Lower lobe of right lung (tissue), 2 donors: ENCODE measurements at places on chromosomes 1 and 21. TPM values are rescaled to one million over a fixed set of nuclear protein-coding genes. Genes with fewer than 3 reads are reported as not detected.

The SDC3 gene
- 43.5 TPM for total RNA-seq

The CADM3 gene
- total RNA-seq = 8.8 TPM

The PDC gene
- not detected for total RNA-seq

- H3K27ac ChIP-seq = no peak overlapping the region
- no peak for DNase-seq
- peaks cover 88% of the 10 kb centered on the region for H3K36me3 ChIP-seq
- H3K4me1 ChIP-seq = no peaks in the 10 kb centered on the region
- H3K27me3 ChIP-seq = no peaks in the 10 kb centered on the region
These were observed 18.0 kb downstream of the LTN1 start for GRCh38 chr21:28974531-28975227.

DNA sequence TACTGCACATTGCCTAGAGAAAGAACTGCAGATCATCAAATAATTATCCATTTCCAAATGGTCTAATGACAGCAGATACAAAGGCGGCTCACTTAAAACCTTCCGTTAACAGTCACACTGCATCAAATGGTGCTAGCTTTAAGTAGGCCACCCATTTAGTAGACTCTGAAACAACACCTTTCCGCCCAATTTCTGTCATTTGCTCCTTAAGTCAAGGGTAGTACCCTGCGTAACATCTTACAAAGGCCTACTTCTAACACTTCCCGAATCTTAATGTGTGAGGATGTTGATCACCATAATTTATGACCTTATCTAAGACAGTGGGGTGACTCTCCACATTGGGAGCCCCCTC, 692 bp upstream of the RALGPS2 start:
- peak overlapping the region; percentile 80 for H3K27ac ChIP-seq
- no peaks in the 10 kb centered on the region for H3K27me3 ChIP-seq

- H3K4me3 ChIP-seq = no peak overlapping the region
- peaks cover 27% of the 10 kb centered on the region for H3K4me1 ChIP-seq
- H3K36me3 ChIP-seq = no peaks in the 10 kb centered on the region
- DNase-seq = peak; percentile 78
- H3K27me3 ChIP-seq = no peaks in the 10 kb centered on the region
- no peak overlapping the region for H3K27ac ChIP-seq
These were observed 45.6 kb downstream of the SRRM1 start for GRCh38 chr1:24688621-24689195.

- H3K4me3 ChIP-seq = no peak overlapping the region
- H3K27me3 ChIP-seq = no peaks in the 10 kb centered on the region
- DNase-seq = no peak
- no peaks in the 10 kb centered on the region for H3K36me3 ChIP-seq
- H3K4me1 ChIP-seq = no peaks in the 10 kb centered on the region
- no peak overlapping the region for H3K27ac ChIP-seq
These were observed 287.9 kb downstream of the LTN1 start for GRCh38 chr21:28704746-28705145.

DNA sequence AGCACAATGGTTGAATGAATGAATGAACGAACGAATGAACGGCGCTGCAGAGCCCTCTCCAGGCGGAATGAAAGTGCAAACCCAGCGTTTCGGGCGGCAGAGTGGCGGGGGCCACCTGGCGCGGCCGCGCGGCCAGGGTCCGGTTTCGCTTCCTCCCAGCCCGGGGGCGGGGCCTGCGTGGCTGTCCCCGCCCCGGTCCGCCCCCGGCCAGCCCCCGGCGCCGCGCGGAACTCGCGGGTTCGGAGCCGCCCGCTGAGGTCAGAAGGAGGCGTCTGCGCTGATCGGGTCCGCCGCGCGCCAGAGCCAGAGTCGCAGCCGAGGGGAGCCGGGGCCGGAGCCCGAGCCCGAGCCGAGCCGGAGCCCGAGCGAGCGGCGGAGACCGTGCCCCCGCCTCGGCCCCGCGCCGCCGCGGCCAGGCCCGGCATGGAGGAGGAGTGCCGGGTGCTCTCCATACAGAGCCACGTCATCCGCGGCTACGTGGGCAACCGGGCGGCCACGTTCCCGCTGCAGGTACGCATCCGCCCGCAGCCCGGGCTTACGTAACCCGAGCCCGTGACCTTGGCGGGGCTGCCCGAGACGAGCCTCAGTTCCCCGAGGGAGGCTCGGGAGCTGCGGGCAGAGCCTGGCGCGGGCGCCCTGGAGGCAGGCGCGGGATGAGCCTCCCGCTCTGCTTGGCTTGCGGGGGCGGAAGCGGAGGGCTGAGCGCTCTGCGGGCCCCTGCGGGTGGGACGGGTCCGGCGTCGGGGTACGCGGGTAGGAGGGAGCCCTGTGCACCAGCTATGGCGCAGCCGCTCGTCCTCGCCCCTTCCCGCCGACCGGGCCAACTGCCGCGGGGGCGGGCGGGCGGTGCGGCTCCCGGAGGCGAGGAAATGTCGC, at the start of gene PDXK:
TSS of gene PDXK (plus strand) at position 258 of the 876 bp plus-strand sequence. CDS start at position 424, 166 bp downstream.
- DNase-seq = peak; percentile 91
- H3K27me3 ChIP-seq = no peaks in the 10 kb centered on the region
- peaks cover 40% of the 10 kb centered on the region for H3K4me1 ChIP-seq
- peaks cover 7% of the 10 kb centered on the region for H3K36me3 ChIP-seq

GRCh38 chr1:230682882-230683610, 30.9 kb downstream of the AGT start:
- DNase-seq = no peak
- peaks cover 94% of the 10 kb centered on the region for H3K36me3 ChIP-seq
- no peaks in the 10 kb centered on the region for H3K27me3 ChIP-seq
- peaks cover 8% of the 10 kb centered on the region for H3K4me1 ChIP-seq
- H3K27ac ChIP-seq = no peak overlapping the region

DNA sequence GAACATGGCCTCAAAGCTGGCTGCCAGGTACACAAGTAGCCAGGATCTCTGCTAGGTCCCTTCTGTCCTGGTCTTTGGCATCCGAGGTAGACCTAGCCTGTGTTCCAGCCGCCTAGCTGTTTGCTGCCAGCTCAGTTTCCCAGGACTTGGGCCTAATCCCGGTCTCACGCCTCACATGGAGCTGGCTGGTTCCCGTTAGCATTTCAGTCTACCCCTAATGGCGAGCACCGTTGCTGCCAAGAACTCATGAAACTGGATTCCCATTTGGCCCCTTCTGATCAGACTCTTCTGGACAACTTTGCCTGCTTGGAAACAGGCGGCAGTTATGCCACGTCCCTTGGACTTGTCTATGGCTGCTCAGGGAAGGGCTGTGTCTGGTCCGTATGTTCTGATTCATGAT, 26.2 kb upstream of the HHAT start:
- H3K4me1 ChIP-seq = peaks cover 22% of the 10 kb centered on the region
- no peak overlapping the region for H3K4me3 ChIP-seq
- H3K27ac ChIP-seq = no peak overlapping the region
- H3K27me3 ChIP-seq = no peaks in the 10 kb centered on the region
- no peaks in the 10 kb centered on the region for H3K36me3 ChIP-seq
- no peak for DNase-seq

DNA sequence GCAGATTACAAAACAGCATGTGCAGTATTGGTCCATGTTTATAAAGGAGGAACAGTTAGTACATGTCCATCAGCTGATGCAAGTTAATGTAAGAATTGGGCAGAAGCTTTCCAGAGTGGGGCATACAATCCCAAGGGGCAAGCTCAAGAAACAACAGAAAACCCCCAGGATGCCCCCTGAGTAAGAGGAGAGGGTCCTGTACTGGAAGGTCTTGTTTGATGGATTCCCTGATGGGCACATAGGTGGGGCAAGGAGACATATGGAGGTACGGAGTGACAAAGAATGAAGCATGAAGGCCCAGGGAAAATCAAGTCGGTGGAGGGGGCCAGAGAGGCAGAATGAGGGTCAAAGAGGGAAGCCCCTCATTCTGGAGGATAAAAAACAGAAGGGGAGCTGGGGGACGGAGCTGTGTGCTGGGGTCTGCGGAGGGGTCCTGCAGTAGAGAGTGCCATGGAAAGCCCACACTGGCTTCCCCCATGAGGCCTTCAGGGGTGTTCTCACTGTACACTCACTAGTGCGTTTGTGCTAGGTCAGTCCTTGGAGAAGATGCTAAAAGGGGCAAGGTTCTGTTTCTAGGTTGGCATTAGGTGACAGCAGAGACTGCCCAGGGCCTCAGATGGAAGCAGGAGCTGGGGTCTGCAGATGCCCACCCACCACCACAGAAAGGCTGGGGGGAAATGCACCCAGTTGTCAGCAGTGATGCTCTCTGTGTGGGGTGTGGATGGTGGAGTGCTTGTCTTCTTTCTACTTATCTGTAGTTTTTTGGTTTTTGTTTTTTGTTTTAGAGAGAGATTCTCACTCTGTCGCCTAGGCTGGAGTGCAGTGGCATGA, 12.5 kb upstream of the MATN1 start:
- peaks cover 1% of the 10 kb centered on the region for H3K4me1 ChIP-seq
- H3K27ac ChIP-seq = no peak overlapping the region
- H3K27me3 ChIP-seq = no peaks in the 10 kb centered on the region
- peaks cover 72% of the 10 kb centered on the region for H3K36me3 ChIP-seq
- no peak for DNase-seq
